ENCODE measurements at places on chromosomes 16 and 17.

- no peak for DNase-seq
Measured at GRCh38 chr16:72819345-72819744, 228.6 kb downstream of the ZFHX3 start.

- DNase-seq: no peak
Measured at GRCh38 chr16:8961811-8962390, 1.8 kb downstream of the USP7 start.

DNA sequence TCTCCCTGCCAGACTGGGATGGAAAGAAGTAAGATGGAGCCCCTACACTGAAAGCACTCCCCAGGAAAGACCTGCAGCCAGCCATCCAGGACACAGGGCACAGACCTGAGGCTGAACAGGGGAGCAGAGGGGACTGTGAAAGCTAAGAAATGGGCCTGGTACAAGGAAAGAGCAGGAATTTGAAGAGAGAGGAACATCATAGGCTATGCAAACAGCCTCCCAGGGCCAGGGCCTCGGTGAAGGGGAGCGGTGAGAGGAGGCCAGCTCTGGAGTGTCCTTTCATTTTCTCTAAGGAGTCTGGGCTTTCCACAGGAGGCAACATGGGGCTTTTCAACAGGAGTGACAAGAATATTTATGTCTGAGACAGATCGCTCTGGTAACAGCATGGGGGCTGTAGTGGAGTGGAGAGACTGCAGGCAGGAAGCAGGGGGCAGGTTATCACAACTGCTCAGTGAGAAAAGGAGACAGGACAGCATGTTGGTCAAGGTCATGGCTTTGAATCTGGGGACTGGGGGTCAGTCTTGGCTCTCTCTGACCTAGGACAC lies 50.1 kb downstream of the TOM1L2 start:
- no peak for DNase-seq

DNA sequence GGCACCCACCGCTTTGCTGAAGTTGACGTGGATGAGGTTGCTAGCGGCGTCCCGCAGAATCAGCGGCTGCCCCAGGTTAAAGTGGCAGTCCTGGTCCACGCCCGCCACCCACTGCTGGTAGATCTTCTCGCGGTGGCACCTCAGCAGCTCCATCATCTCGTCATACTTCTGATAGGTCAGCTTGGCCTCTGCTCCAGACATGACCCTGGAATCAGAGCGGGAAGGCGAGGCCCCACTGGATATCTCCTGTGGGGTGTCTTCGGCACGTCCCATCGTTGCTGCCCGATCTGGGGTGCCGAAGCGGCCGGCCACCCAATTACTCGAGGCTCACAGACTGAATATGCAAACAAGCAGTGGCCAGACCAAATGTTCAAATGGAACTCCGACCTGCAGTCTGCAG lies 16.5 kb downstream of the DNAH17 start:
- DNase-seq: no peak

DNA sequence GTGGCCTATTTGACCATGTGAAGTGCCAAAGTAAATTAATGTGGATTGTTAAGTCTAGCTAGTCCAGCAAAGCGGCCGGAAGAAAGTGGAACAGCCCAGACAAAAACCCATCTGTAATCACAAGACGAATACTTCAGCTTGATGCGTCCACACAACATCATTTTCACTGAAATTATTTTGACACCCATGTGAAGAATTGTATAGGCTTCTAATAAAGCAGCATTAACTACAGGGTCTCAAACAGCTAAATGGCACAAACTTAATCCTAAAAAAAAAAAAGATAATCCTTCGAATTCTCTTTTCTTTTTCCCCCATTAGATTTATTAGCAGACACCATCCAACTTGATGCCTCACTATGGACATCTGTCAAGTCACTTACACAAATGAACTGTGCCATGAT lies 73.8 kb downstream of the TOX3 start:
- DNase-seq: no peak

DNA sequence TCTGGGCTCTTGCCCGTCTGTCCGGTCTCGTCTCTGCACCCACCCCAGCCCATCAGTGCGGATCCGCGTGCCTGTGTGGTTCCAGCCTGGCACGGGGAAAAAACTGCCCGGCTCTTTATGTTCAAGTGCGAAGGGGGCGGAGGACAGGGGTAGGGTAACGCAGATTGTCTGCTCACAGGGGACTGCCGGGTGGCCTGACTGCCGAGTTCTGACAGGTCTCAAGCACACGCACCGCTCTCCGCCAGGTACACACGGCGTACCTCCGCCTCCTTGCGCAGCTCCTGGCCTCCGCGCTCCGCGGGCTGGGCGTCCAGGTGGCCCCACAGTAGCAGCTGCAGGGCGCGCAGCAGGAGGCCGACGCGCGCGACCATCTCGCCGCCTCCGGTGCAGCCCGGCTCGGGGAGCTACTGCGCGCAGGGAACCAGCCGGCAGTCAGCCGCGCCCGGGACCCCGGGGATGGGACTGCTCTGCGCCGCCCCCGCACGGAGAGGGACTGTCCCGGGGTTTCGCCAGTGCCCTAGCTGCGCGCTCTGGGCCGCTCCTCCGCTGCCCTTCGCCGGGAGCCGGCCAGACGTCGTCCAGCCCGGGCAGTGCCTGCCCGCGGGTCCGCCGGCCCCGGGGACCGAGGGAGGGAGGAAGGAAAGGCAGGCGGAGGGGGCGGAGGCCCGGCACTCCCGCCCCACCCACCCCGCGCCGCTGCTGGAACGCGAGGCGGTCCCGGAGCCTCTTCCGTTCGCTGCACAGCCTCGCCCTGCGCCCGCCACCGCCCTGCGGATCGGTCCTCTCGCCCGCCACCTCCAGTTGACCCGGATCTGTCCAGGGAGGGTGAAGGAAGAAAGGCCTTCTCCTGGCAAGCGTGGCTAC lies at the start of gene MMP28:
Gene MMP28, minus strand, starts transcription at position 635 of the 864 bp plus-strand sequence. Its CDS starts 264 bp downstream, at position 371.
- no peak for DNase-seq

DNA sequence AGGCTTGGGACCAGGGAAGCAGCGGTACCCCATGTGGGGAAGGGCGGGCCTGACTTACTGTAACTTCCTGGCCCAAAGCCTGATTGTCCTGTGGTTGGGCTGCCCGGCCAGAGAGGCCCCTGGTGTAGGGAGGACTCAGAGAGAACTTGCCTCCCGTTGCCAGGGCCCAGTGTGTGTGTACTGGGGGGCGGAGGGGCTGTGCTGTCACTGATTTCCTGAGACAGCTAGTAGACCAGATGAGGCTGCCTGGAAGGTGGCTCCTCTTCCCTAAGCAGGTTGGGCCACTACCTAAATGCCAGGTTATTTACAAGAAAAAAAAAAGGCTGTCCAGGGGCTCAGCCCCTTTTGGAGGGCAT lies 16.7 kb downstream of the SOCS3 start:
- no peak for DNase-seq

- DNase-seq: no peak
Measured at GRCh38 chr16:4140652-4141051, 24.4 kb upstream of the ADCY9 start.

GRCh38 chr16:75774197-75774596 lies 47.9 kb upstream of the CPHXL start:
- DNase-seq: no peak

- no peak for DNase-seq
Measured at GRCh38 chr17:73643001-73643851, 1.0 kb downstream of the SDK2 start.

All from substantia nigra (tissue), 51 donors.